ENCODE measurements at places on chromosomes 6 and 20. TPM values are rescaled to one million over a fixed set of nuclear protein-coding genes. Genes with fewer than 3 reads are reported as not detected.

DNA sequence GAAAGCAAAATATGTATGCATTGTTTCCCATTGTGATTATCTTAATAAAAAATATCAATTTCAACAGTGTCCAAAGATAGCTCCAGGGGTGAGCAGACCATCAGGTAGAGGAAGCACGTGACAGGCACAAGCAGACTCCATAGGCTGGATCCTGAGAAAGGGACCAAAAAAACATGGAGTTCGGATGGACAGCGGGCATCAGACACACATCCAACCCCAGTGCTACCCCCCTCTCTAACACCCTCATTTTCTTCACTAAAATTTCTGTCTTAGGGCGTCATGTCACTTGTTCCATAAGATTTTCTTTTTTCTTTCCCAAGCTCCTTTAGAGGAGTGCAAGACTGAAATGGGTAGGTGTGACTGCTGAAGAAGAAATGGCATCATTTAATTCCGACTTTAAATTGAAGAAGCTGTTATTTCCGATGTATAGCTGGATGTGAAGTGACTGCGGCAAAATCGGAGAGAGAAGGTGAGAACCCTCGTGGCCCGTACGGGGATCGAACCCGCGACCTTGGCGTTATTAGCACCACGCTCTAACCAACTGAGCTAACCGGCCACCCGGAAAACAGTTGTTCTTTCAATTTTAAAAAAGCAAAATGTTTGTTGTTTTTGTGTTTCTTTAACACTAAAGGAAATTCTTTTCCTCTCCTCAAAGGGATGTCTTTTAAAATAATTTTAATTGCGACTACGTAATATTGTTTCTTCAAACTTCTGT lies 10.3 kb upstream of the PRSS16 start:
- DNase-seq, result no peak

GRCh38 chr6:137522198-137522798 lies 28.1 kb upstream of the OLIG3 start:
- DNase-seq, result no peak

FAM217B gene
- 4.6 TPM for total RNA-seq

CHRNA4 gene
- not detected for total RNA-seq

STMN3 gene
- 17.5 TPM for total RNA-seq

SLC22A3 gene
- total RNA-seq, result 0.70 TPM

HS3ST5 gene
- total RNA-seq, result not detected

PNPLA1 gene
- not detected for total RNA-seq

All from glomerular endothelial cell (primary cell).